ENCODE measurements at places on chromosomes 12 and 14.

GRCh38 chr14:101228949-101229541 lies 325.5 kb upstream of the RTL1 start:
- DNase-seq: no peak

DNA sequence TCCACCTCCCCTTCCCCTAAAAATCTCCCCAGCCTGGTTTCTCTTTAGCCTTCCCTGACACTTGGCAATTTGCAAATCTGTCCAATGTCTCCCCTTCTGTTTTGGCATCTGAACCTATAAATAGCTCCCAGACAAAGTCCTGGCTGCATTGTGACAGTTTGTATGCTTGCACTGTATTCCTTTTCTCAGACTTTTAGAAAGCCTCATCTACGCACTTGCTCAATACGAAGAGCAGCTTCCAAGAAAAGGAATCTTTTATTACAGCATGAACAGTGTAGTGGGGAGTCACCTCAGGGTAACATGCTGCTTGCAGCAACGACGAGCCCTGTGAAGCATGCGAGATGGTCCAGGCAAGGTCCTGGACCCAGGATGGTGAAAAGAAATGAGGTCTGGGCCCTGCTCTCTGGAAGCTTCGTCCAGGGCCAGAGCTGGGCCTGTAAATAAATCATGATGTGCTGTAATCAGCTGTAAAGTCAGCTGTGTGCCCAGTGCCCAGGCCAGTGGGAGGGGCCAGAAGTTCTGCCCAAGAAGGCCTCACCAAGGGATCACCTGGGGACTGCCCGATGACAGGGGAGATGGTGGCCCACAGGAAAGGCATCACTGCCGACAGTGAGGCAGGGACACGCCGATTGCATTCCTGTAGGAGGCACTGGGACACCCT lies 88.3 kb downstream of the RIN3 start:
- DNase-seq: no peak

- no peak for DNase-seq
Measured at GRCh38 chr12:5921027-5921909, 23.8 kb downstream of the ANO2 start.

GRCh38 chr12:90965204-90965603 lies 10.2 kb upstream of the CCER1 start:
- no peak for DNase-seq

- DNase-seq: no peak
Measured at GRCh38 chr14:71242237-71242748, 335.0 kb downstream of the PCNX1 start.

DNA sequence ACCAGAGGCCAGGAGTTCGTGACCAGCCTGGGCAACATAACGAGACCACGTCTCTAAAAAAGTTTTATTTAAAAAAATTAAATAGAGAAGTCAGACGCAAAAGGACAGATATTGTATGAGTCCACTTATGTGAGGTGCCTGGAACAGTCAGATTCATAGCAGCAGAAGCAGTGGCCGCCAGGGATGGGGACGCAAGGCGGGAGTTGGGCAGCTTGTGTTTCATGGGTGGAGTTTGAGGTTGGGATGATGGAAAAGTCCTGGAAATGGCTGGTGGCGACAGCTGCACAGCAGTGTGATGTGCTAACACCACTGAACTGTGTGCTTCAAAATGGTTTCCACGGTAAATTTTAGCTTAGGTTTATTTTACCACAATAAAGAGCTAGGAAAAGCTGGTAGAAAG lies 57.6 kb upstream of the DDX11 start:
- no peak for DNase-seq

- DNase-seq: no peak
Measured at GRCh38 chr12:109432431-109432830, 44.7 kb downstream of the KCTD10 start.

GRCh38 chr12:94429191-94429590 lies 30.5 kb downstream of the CEP83 start:
- DNase-seq: no peak

- no peak for DNase-seq
Measured at GRCh38 chr12:30111719-30112118, 328.0 kb upstream of the TMTC1 start.

- no peak for DNase-seq
Measured at GRCh38 chr14:80958226-80958625, 2.8 kb downstream of the TSHR start.

- no peak for DNase-seq
Measured at GRCh38 chr14:85519661-85520305, 10.2 kb upstream of the FLRT2 start.

DNA sequence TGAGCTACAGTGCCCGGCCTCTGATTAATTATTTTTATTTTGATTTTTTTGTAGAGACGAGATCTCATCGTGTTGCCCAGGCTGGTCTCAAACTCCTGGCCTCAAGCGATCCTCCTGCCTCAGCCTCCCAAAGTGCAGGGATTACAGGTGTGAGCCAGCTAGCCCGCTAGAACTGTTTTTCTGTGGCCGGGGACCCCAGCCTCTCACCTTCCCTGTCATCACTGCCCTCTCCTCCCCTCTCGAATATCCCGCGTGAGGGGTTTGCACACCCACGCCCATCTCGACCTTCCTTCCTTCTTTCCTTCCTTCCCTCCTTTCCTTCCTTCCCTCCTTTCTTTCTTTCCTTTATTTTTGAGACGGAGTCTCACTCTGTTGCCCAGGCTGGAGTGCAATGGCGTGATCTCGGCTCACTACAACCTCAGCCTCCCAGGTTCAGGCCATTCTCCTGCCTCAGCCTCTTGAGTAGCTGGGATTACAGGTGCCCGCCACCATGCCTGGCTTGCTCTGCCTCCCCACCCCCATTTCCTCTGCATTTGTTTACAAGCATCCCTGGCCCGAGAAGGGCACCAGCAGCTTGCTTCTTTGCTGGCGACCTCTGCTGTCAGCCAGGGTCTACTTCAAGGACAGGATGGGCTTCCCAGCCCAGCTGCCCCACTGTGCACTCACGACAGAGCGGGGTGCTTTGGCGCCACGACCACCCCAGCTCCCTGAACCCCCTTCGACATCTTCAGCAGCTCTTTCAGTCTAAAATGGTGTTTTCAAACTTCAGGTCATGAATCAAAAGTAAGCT lies 4.3 kb upstream of the TRAF3 start:
- no peak for DNase-seq

- no peak for DNase-seq
Measured at GRCh38 chr14:90461425-90461824, 64.6 kb downstream of the CALM1 start.

GRCh38 chr14:98227727-98228111 lies 1044.3 kb downstream of the BCL11B start:
- DNase-seq: no peak

GRCh38 chr14:56543436-56543835 lies 36.2 kb upstream of the TMEM260 start:
- no peak for DNase-seq

GRCh38 chr12:74043343-74043742 lies 494.3 kb upstream of the ATXN7L3B start:
- no peak for DNase-seq

GRCh38 chr14:95199298-95199983 lies 42.1 kb upstream of the DICER1 start:
- no peak for DNase-seq

- DNase-seq: no peak
Measured at GRCh38 chr14:92624764-92625163, 111.2 kb downstream of the RIN3 start.

DNA sequence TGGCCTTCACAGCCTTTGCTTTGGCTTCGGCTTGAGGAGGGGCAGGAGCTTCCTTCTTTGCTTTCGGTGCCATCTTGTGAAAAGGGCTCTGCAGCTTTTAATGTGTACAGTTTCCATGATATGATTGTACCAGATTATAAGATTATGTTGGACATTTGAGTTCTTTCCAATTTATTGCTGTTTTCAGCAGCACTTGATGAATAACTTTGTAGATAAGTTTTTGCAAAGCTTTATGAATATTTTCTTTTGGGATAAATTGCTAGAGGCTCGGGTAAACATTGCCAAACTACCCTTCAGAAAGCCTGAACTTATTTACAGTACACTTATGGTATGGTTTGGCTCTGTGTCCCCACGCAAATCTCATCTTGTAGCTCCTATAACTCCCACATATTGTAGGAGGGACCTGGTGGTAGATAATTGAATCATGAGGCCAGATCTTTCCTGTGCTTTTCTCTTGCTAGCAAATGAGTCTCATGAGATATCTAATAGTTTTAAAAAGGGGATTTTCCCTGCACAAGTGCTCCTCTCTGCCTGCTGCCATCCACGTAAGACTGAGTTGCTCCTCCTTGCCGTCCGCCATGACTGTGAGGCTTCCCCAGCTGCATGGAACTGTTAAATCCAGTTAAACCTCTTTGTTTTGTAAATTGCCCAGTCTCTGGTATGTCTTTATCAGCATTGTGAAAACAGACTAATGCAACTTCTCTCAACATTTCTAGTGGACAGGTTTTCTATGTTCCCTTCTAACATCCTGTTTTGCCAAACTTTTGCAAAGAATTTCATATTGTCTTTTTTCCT lies 70.4 kb downstream of the RCOR1 start:
- no peak for DNase-seq

DNA sequence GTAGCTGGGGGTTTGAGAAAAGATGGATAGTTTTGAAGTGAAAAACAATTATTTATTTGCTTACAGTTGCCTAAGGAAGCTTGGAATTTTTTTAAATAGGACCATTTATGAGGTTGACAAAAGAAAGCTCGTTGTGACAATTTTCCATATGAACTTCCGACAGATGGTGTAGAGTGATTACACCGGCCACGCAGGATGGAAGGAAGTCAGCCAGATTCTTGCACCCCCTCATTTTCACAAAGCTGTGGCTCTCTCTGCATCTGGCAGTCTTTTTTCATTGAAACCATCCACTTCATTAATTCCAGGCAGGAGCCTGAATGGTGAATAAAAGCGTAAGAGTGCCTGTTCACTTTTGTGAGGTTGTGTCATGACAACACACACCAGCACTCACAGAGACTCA lies 1284.1 kb downstream of the AACS start:
- DNase-seq: no peak

GRCh38 chr14:84857571-84857970 lies 672.4 kb upstream of the FLRT2 start:
- DNase-seq: no peak

GRCh38 chr14:105418269-105419194 lies 1.1 kb upstream of the MTA1 start:
- DNase-seq: no peak

DNA sequence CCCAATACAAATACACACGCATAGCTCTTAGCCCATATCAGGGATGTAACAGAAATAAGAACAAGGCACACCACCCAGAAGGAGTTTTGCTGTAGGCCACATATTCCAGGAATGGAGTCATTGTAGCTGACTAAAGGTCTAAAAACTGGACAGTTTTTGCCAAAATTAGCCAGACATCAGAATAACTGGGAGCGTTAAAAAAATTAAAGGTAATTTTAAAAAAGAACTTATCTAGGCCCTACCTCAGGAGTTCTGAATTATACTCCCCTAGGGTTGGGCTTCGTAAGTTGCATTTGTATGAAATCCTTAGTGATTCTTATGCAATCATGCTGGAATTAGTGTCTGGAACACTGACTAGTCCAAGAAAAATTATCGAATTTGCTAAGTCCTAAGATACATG lies 987.7 kb downstream of the GALC start:
- DNase-seq: no peak

- DNase-seq: no peak
Measured at GRCh38 chr12:131203666-131204415, 250.1 kb downstream of the ADGRD1 start.

- no peak for DNase-seq
Measured at GRCh38 chr14:75283833-75284563, 5.4 kb downstream of the FOS start.

- no peak for DNase-seq
Measured at GRCh38 chr12:92276276-92276675, 130.6 kb upstream of the BTG1 start.

- DNase-seq: no peak
Measured at GRCh38 chr12:110247340-110248095, 33.5 kb upstream of the ATP2A2 start.

- no peak for DNase-seq
Measured at GRCh38 chr14:69773571-69774276, 6.8 kb downstream of the SRSF5 start.

- no peak for DNase-seq
Measured at GRCh38 chr12:49020441-49020840, 1.9 kb upstream of the PRKAG1 start.

GRCh38 chr14:36626151-36626550 lies 35.5 kb upstream of the PAX9 start:
- no peak for DNase-seq

DNA sequence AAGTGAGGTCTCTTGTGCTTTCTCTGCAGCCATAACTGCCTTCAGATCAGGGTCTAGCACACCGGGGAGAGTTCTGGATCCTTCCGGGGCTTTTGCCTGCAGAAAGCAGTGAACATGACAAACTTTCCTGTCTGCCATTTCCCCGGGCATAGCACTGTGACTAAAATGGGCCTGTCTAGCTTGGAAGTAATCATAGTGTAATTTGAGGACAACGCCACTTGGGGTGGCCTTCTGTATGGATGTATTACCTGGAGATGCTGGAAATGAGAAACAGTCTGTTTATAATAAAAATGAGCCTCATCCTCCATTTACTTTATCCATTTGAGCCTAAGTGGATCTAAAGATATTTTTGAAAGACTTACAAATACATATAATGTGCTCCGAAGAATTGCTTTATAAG lies 453.7 kb downstream of the VRK1 start:
- no peak for DNase-seq

DNA sequence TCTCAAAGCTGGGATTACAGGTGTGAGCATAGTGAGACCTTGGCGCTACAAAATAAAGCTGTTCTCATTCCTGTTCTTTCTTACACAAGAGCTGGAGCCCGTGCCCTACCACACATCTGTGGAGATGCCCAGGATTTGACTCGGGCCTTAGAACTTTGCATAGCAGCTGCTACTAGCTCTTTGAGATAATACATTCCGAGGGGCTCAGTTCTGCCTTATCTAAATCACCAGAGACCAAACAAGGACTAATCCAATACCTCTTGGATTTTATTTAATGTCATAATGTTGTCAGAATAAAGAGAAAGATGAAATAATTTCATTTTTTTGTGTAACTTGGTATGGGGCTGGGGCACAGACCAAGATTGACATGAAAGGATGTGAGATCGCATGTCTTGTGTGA lies 7.6 kb downstream of the PNP start:
- no peak for DNase-seq

DNA sequence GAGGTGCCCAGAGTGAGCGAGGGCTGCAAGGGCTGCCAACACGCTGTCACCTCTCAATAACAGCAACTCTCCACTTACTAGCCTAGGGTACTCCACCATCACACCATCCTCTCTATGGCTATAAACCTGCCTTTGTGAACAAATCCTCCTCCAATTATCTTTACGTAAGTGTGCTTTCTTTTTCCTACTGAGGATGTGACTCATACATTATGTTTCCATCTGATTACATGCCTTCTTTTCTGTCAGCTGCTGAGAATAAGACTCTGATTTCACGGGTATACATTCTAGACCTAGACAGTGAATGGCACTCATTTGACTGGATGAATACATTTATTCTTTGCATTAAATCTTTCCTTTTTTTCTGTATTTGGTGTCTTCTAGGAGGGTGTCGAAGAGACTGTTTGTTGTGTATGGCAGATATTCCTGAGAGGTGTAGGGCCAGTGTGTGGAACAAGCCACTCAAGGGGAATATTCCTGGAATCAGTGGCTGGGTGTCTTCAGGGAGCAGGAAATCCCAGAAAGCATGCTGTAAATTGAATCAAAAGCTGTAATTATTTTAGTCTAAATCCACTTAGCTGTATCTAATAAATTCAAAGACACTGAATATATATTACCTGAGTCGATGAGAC lies 327.3 kb upstream of the TMTC1 start:
- DNase-seq: no peak
